ENCODE measurements at places on chromosomes 12 and 14.
A peak's percentile ranks its signal among the peaks of the same experiment; 100 is the strongest.

DNA sequence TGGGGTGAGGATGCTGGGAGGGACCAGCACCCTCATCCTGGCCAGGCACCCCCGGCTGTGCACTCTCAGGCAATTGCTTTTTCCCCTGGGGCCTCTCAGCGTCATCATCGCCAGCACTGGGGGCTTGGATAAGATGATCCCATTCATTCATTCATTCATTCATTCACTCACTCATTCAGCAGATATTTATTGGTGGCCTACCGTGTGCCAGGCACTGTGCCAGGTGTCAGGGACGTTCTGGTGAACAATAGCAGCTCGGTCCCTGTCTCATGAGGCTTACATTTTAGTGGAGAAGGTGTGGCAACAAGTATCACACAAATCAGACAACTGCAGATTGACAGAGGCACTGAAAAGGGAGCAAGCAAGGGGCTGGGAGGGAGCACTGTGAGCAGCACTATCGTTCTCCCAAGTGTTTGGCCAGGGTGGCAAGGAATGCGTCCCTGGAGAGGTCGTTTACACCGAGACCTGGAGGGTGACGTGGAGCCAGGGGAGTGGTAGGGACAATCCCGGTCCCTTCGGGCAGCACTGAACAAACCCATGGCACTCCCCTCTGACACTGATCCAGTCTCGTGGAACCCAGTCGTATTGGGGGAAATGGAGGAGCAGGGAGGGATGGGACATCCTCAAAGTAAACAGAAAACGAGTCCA, 124.1 kb downstream of the PAPOLA start:
- DNase-seq: no peak

GRCh38 chr12:12456637-12457036, 99.8 kb downstream of the BORCS5 start:
- DNase-seq: peak; percentile 54

GRCh38 chr12:64824130-64824499, 332 bp upstream of the TBC1D30 start:
- DNase-seq: no peak

- DNase-seq: peak; percentile 99
These were observed 24.4 kb downstream of the PITPNM2 start for GRCh38 chr12:123126294-123127181.

DNA sequence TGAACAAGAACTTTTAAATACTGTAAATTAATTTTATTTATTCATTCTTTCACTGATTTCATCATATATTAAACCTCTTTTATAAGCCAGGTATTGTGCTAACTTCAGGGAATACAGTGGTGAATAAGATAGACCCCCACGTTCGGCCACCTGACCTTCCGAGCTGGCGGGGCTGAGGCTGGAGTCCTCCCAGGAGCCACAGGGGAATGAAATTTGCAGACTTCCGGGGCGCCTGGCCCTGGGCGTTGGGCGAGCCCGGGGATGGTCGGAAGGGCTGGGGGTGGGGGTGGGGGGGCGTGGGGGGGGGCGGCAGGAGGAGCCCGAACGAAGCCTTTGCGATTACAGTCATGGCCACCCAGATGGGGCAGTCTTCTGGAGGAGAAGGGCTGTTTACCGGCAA, 383.4 kb downstream of the PAWR start:
- no peak for DNase-seq

DNA sequence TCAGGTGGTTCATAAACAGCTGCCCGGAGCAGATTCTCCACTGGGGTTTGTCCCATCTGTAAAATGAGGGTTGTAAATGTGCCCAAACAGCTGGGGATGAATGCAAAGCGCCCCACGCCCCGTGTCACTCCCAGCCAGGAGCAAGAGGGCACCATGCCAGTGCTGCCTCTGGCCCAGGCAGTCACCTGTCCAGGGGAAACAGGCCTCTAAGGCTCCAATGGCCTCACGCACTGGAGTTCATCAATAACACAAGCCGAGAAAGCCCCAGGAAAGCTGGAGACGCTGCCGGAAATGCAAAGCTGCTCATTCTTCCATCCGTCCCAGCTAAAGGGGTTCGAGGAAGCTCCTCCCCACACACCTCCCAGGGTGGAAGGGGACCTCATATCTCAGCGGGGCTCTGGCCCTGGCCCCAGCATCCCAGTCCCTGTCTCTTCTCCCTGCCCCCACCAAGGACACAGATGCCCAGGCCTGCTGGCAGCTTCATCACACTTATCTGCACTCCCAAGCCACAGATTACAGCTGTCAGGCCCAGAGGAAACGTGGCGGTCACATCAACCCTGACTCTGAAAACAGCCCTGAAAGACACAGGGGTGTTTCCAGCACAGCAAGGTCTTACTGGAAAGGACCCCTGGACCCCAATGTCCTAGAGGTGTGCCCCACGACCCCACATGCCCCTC, 21.5 kb downstream of the SCARB1 start:
- DNase-seq: no peak

DNA sequence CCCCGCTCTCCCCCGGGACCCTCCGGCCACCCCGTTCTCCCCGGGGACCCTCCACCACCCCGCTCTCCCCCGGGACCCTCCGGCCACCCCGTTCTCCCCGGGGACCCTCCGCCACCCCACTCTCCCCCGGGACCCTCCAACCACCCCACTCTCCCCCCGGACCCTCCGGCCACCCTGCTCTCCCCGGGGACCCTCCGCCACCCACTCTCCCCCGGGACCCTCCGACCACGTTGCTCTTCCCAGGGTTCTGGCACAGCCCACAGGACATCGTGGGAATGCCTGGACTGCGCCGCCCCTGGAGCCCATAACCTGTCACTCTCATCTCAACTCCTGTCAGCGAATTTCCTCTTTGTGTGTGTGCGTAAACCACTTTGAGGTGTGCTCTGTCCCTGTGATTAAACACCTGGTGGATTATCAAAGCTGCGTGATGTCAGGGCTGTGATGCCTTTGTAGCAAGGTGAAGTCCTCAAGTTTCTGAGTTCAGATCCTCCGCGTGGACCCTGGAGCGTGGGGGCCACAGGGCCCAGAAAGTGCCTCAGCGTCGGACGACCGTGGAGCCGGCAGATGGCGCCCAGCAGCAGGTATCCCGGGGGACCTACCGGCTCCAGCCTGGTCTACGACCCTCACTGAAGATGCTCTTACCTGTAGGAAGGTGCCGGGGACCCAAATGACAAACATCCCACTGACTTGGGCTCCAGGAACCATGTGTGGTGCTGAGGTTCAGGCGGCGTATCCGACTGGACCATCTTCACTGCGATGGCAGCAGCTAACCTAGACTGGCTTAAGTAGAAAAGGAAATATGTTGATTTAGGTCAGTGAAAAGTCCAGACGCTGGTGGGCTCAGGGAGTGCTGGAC, 63.2 kb upstream of the GALNT9 start:
- no peak for DNase-seq

- no peak for DNase-seq
These were observed 678 bp downstream of the INF2 start for GRCh38 chr14:104689881-104690711.

DNA sequence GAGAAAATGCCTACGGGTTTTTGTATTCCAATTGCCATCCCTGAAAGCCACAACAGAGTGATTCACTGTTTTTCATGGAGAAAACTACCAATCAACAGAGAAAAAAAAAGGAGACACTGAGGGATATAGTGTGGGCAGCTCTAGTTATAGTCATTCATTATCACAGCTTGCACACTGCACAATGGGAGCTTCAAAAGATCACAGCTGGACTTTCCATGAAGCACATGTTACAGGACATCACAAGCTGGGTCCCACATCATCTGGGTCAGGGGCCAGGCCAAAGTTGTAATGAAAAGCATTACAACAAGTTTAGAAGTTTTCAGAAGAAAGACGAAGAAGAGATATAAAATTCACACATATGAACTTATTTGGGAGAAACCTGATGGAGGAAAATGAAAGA, 41.5 kb downstream of the RERG start:
- DNase-seq: peak; percentile 8

DNA sequence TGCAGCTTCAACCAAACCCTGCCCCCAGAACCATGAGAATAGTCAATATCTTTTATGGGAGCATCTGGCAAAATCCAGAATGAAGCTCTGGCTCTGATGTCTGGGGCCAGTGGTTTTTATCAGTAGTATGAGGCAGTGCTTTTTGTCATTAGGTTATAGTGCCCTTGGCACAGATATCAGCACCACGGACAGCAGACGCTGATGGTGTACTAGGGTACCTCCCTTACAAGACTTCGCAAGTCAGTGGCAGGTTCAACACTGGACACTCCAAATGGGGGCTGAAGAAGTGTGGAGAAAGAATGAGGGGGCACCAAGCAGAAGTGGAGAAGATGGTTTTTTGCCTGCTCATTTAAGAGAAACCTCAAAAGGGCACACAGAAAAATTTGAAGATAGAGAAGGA, 68.2 kb upstream of the E2F7 start:
- peak; percentile 64 for DNase-seq

- DNase-seq: no peak
These were observed 355.6 kb upstream of the KITLG start for GRCh38 chr12:88935856-88936255.
